ENCODE measurements at places on chromosomes 2 and 18.

DNA sequence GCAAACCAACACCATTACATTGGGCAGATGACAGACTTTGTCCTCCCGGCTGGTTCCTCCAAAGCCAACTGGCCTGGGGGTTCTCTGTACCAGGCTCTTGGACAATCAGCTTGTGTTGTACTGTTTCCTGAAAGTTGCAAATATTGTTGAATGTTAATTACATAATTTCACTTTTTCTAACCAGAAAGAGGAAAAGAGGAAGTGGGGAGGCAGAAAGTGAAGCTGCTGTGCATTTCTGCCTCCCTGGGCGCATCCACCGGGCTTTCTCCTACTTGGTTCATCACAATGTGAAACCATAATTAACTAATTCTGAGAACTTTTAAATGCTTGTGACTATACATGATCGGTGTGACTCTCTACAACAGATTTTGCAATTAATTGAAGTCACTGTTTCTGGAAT lies 10.1 kb downstream of the TWIST2 start:
- DNase-seq: no peak

DNA sequence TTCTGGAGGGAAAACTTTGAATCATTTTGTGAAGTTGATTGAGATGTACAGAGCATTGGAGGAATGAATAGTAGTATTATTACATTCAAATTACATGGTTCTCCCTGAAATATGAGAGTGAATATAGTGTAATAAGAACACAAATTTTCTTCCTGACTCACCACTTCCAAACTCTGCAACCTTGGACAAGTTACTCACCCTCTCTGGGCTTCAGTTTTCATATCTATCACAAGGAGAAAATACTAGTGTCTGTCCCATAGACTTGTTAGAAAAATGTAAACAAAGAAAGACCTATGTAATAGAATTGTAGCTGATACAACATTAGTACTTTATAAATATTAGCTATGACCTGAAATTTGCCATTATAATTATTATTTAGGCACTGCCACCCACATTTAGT lies 150.8 kb downstream of the LRRTM1 start:
- no peak for DNase-seq

- DNase-seq: no peak
These were observed 108.8 kb upstream of the TRIB2 start for GRCh38 chr2:12607971-12608370.

- DNase-seq: no peak
These were observed 10.0 kb downstream of the XRCC5 start for GRCh38 chr2:216119146-216119545.

- no peak for DNase-seq
These were observed 45.5 kb upstream of the LDAH start for GRCh38 chr2:20868377-20868776.

GRCh38 chr2:98815795-98816194 lies 84.9 kb upstream of the MGAT4A start:
- DNase-seq: no peak

- DNase-seq: no peak
These were observed 18.4 kb downstream of the NAPG start for GRCh38 chr18:10544093-10544748.

- no peak for DNase-seq
These were observed 1637.7 kb upstream of the LRRTM1 start for GRCh38 chr2:81942136-81942680.

DNA sequence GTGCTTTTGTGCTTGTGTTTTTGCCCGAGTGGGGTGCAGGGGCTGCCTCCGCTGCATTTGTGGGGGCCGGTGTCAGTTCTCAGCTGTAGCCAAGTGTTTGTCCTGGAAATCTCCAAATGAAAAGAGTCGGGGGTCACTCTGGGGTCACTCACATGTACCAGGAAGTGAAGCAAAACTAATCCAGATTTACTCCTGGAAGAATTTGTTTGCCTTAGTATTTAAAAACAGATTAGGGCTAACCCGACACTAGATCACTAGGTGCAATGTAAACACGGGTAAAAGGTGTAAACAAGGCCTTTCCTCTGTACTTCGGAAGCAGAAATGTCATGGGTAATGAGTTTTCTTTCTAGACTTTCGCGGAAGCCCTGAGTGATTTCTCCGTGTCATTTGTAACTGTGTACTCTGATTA lies 50.3 kb downstream of the GBX2 start:
- DNase-seq: no peak

GRCh38 chr2:126835831-126836230 lies 62.9 kb upstream of the TEX51 start:
- DNase-seq: no peak

- DNase-seq: no peak
These were observed 4.7 kb upstream of the NCK2 start for GRCh38 chr2:105739944-105740530.

GRCh38 chr2:158194229-158194628 lies 92.6 kb downstream of the UPP2 start:
- DNase-seq: no peak

DNA sequence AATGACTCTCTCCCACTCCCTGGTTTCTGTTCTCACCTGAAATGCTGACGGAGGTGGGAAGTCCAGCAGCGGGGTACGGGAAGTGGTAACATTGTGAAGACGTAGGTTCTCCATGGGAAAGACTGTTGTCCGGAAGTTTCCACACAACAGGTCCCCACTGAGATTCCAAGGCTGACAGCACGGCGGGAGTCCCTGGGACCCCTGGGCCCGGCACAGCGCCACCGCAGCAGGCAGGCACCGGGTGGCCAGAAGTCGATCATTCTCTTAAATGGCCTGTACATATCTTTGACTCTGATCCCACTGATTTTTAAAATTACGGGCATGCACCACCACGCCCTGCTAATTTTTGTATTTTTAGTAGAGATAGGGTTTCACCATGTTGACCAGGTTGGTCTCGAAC lies 201.0 kb upstream of the SALL3 start:
- no peak for DNase-seq

DNA sequence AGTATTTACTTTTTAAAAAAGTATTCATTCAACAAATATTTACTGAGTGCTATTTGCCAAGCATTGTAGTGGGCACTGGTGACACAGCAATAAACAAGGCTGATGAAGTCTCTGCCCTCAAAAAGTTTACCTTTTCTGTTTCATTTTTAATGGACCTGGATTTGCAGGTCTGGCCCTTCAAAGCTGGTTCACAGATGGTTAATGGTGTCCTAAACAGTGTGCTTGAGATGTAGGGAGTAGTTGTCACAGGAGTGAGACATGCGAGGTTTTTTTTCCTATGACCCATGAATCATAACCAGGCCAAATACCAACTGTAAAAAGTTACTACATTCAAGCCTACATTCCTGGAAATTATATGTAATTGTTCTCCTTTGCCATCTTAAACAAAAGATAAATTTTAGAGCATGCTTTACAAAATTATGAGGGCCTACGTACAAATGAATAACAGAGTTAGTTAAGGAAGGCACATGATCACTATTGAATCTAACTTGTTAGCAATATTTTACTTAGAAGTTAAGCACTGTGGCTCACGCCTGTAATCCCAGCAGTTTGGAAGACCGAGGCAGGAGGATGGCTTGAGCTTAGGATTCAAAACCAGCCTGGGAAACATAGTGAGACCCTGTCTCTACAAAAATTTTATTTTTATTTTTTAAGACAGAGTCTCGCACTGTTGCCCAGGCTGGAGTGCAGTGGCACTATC lies 223.9 kb downstream of the MBD5 start:
- no peak for DNase-seq

- no peak for DNase-seq
These were observed 92.3 kb downstream of the B3GNT2 start for GRCh38 chr2:62287899-62288880.

GRCh38 chr2:14690926-14691325 lies 58.4 kb downstream of the LRATD1 start:
- no peak for DNase-seq

- no peak for DNase-seq
These were observed 422.0 kb downstream of the GALR1 start for GRCh38 chr18:77671456-77672167.

DNA sequence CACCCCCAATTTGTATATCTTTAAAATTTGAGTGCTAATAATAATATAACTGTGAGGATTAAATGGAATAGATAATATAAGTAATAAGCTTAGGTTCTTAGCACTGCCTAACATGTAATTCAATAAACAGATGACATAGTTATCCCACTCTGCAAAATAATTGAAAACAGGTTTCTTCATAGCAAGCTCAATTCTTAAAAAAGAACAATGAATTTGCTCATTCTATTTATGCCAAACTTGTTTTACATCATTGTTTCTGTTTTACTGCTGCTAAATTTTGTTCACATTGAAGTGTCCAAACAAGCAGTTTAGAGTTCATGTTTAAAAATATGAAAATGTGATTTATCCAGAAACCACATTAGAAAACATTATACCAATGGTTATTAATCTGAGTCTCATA lies 217.0 kb downstream of the MBD5 start:
- DNase-seq: no peak

DNA sequence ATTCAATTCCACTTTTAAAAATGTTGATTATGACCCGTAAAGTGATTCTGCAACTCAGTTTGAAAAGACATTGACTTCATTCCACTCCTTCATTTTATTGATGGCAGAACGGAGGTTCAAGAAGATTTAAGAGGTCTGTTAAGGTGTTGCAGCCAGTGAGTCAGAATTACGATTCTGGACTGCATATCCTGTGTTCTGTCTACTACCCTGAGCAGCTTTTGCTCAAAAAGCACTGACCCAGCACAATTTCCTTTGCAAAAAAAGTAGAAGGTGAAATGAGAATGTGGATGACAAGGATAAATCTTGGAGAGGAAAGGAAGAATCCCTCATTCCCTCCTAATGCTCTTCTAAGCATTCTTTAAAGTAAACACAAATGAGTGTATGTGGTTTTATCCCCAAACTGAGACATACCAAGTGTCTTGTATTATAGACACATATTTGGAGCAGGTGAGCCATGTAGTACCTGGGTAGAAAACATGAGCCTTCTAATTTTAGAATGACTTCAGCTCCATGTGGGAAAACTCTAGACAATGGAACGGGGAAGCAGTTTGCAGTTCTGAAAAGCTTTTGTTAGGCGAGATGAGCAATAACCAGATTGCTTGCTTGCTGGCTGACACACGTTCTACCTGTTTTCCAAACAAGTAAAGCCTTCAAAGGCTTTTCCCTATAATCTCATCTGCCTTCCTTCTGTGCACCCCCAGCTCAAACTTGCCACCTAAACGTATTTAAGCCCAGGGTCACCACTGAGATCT lies 44.7 kb downstream of the TGFA start:
- no peak for DNase-seq

DNA sequence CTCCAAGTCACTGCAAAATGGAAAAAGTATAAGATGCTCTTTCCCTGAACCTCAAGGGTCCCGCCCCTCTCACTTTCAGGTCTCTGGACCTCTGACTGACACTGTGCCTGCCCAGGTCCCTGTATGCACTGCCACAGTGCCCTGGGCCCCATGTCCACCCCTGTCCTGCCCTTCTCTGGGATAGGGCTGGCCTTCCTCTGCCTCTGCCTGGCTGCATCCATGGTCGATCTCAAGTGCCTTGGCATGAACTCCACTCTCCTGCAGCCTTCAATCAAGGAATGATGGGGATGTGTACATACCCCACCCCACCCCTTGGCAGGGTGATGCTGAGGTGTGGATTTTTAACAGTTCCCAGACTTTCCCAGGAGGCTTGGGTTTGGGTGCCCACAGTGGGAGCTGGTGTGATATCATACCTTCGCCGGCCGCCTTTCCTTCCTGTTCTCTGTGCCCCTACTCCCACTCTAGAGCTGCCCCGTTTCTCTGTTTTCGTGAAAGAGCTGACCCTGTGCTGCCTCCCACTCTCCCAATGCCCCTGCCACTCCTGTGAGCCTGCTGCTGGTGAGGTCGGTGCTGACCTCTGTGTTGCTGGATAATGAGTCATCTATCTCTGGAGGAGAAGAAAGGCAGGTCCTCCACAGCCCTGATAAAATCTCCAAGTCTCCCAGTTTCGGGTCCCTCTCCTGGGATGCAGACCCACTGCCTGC lies 18.9 kb downstream of the PTPN18 start:
- no peak for DNase-seq

- DNase-seq: no peak
These were observed 19.4 kb upstream of the NCL start for GRCh38 chr2:231483398-231484329.

DNA sequence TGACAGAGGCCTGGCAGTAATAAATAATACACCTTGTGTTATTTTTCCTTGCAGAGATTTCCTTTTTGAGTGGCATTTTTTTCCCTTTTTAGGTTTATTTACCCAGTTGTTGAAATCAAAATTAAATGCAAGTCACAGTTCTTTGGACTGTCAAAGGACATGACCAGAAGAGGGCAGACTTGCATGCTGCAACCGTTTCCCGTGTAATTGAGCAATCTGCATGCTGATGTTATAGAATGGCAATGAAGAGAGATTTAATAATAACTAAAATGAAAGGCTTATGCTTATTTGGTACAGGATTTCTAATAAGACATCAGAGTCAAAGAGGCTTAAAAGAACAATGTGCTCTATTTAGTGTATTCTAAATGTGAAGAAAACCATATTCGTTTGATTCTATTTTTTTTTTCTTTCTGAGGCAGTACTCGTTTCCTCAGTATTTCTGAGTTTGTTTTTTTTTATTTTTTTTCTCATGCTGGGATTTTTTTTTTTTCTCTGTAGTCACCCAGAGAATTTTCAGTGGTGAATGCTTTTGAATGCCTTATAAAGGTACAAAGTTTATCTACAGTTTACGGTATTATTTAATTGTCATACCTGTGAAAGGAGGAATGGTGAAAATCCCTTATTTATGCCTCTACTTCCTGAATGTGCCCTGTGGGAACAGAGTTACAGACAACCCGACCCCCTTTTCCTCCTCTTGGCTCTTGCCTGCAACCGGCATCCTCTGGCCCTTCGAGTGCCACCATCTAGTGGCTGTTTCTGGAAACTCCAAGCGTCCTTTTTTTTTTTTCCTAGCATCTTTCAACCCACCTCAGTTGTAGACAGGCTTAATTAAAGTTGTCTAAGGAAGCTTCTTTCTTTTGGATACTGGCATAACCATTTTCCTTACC lies 368.5 kb downstream of the LRRTM1 start:
- DNase-seq: peak; percentile 61

GRCh38 chr18:77222464-77222863 lies 27.2 kb upstream of the GALR1 start:
- DNase-seq: no peak

GRCh38 chr18:72542342-72542741 lies 1.8 kb downstream of the CBLN2 start:
- DNase-seq: no peak

- no peak for DNase-seq
These were observed 14.7 kb upstream of the CIDEA start for GRCh38 chr18:12239431-12239830.

GRCh38 chr2:182301093-182301492 lies 125.7 kb downstream of the PDE1A start:
- DNase-seq: no peak

GRCh38 chr18:62919109-62919838 lies 203.9 kb downstream of the PHLPP1 start:
- DNase-seq: no peak

DNA sequence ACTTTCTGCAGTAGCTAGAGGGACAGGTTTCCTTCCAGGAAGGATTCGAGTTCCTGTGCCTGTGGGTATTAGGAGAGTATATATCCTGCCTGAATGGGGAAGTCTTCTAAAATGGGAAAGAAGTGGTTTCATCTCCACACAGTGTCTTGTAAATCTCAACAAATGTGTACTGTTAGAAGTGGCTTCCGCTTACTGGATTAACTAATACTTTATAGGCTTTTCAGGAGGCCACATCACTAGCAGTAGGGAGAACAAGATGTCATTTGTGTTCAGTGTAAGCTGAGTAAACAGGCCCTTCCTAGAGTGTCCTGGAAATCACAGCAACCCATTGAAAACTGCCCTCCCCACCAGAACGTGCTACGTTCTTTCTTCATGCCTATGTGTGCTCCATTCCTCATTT lies 12.5 kb upstream of the POLR1B start:
- DNase-seq: no peak

- no peak for DNase-seq
These were observed 129.3 kb downstream of the AGAP1 start for GRCh38 chr2:235623111-235623510.
